GOT3 (cell line): ENCODE measurements at places on chromosomes 6 and 20.

DNA sequence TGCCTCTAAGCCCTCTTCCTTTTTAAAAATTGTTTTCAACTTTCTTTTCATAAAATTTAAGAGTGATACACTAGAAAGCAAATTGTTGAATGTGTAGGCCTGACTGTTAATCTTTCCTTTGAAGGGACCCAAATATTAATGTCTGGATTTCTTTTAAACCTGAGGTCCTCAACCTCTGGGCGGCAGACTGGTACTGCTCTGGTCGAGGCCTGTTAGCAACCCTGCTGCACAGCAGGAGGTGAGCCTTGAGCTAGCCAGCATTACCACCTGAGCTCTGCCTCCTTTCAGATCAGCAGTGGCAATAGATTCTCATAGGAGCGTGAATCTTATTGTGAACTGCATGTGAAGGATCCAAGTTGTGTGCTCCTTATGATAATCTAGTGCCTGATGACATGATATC is 191.2 kb downstream of the MANEA start:
- no peak for DNase-seq

- DNase-seq, result no peak
These were observed 938.6 kb downstream of the C6orf118 start for GRCh38 chr6:164370773-164371172.

DNA sequence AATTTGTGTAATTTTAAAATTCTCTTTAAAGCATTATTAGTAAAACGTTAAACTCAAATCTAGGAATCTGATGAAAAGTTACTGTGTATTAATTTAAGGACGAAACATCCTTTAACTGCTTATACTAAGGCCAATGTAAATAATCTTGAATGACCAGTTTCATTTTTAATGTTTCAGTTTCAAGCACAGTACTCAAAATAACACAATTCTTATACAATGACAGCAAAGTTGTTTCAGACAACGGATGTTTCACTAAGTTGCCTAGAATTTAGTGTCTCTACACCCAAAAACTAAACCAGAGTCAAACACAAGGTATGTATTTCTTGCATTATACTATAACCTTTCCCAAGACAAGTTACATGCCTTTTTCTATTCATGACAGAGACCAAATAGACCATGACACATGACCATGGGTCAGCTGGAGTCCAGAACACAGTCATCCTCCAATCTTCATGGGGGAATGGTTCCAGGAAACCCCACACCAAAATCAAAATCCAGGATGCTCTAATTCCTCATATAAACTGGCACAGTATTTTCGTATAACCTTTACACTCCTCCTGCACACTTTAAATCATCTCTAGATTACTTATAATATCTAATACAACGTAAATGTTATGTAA is 7.7 kb downstream of the PHIP start:
- no peak for DNase-seq

DNA sequence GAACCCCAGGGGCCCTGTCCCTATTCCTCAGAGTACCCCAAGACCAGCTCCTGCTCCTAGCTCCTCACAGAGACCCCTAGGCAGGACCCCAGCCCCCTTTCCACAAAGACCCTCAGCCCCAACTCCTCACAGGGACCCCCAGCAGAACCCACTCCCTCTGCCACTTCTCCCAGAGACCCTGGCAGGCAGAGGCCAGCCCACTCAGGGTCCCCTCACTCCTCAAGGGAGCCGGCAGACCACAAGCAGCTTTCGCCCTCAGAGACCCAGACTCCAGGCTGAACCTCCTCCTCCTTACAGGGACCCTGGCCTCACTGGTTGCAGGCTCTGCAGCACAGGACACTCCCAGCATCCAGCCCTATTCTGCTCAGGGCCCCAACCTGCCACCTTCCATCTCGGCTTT is 575 bp downstream of the SLC44A4 start:
- DNase-seq, result no peak

DNA sequence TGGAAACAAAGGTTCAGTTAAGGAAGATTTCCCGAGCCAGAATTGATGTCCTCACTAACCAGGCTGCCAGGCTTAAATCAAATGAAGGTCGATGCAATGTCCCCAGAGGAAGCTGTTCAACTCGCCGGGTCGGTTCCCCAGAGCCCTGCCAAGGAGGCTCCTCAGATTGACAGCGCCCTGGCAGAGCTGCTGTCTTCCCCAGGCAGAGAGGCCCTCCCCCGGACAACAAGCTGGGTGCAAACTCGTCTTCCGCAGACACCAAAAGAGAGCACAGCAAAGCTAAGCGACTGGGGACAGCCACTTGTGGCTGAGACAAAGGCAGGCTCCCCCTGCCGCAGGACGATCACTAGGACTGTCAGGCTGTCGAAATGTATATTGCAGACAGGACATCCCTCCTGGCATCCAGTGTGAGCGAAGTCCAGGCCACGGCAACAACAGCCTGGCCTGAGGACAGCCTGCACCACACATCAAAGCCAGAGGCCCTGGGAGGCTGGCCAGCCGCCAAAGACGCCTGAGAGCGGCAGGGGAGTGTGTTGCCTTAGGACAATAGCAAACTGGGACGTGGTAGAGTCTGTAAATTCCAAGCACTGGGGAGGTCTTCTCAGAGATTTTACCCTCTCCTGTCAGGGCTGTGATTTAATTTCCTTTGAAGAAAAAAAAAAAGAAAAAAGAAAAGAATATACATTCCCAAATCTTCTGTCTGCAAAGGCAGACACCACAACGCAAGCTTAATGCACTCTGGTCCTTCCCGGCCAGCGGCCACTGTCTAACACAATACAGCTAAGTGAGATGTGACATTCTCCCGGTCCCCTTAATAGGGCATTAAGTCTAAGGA is 99.1 kb downstream of the HIVEP2 start:
- DNase-seq, result no peak

DNA sequence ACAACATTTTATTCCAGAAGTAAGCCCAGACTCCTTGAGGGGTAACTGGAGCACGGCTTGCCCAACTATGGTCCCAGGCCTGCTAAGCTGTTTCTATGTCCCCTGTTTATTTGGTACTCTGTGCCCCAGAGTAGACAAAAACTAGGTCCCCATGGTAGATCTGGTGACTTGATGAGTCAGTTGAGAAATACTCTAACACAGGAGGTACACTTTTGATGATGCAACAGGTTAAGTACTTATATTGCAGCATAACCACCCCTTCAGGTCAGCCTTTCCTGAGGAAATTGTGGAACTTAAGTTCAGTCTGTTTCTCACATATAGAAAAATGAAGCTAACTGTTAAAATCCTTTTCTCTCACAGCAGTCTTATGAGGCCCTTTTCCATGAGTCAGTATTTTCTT is 19.6 kb downstream of the TTPAL start:
- DNase-seq, result no peak

DNA sequence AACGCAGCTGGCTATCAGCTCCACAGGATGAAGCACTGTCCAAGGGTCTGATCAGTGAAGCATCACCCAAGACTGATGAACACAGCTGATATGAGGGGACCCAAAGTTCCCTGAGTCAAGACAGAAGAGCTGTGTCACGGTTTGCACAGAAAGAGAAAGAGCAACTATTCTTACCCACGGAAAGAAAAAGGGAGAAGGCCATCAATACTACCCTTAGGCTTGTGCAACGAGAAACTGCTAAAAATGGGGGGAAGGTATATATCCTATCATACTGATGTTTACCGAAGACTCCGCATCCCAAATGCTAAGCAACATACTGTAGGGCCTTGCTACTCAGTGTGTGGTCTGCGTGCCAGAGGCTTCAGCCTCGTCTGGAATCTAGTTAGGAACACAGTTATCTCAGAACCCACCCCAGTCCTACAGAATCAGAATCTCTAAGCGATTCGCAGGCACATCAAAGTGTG is 665 bp downstream of the FASTKD5 start:
- DNase-seq, result no peak

DNA sequence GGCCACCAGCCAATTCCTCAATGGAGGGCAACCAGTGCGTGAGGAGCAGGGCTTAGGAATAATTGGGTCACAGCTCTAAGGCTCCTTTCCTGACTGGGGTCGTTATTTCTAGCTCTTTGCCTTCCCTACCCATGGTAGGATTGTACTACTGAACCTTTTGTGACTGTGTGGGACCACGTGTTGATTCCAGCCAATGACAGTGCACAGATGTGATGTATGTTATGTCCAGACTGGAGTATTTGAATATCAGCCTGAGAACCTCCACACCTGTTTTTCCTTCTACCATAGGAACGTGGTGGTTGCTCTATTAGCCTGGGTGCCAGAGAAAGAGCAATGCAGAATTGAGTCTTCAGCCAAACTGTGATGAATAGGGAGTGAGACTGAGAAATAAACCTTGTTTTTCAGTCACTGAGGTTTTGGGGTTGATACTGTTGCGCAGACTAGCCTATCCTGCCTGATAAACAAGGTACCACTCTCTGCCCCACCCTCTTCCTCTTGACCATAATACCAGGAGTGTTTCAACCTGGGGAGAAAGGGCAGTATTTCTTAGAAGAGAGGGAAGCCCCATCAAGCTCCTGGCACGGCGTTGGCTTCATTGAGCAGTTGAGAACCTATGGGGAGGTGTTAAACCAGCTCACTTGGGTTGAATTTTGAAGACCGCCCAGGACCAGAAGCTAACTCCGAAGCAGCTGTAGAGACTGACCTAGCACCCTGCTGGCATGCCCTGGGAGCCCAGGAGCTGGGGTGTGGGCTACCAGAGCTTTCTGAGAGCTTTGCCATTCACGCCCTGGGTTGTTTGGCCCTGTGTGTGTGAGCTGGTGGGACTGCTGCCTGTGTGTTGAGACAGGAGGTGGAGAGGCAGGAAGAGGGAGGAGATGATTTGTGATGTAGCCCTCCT is 105.5 kb upstream of the BACH2 start:
- DNase-seq, result no peak

DNA sequence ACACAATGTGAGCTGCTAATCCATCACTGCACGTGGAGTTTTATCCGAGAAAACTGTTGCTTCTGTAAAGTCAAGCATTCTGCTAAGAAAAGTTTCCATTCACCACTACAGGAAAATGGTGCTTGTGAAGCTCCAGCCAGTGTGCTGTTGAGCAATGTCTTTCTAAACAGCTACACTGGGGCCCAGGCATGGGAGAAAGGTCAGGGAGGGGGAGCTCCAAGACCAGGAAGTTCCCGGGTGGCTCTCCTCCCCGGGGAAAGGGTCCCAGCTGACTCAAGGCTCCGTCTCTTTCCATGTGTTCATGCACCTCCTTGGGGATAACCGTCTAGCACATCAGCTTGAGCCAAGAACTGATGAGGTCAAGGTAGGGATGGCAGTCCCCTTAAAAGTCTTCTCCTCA is 20.5 kb downstream of the RPP40 start:
- no peak for DNase-seq
